Neural progenitor cell (in vitro differentiated cells): ENCODE measurements at places on chromosomes 7 and 10.

- DNase-seq, result no peak
Observed at GRCh38 chr10:131703541-131703940, 197.3 kb upstream of the PPP2R2D start.

DNA sequence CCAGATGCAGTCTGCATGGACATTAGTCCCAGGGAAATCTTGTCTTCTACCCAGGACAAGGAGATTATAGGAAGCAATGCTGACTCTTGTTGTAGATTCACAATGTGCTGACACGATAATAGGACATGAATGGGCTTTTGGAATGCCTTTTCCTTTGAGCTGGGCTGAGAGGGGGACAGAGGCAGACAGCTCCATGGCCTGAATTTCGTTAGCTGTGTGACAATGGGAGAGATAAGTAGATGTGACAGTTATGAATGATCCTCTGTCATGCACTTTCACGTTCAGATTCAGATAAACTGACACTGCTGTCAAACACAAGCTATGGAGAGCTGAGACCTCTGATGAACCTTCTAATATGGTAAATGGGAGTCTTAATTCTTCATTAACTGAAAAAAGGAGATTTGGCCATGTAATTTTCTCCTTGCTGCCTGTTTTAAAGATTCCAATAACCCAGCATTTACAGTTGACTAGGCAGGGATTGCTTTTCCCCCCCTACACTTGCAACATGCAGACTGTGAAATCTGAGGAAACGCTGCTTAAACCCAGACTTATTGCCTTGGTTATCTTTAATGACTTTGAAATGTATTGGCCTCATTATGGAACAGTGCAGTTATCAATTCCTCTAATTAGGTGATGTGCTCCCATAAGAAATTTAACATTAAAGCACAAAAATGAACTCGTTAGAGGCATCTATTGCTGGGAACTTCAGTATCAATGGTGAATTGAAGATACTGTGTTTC is 669.3 kb downstream of the AUTS2 start:
- peak; percentile 77 for DNase-seq

DNA sequence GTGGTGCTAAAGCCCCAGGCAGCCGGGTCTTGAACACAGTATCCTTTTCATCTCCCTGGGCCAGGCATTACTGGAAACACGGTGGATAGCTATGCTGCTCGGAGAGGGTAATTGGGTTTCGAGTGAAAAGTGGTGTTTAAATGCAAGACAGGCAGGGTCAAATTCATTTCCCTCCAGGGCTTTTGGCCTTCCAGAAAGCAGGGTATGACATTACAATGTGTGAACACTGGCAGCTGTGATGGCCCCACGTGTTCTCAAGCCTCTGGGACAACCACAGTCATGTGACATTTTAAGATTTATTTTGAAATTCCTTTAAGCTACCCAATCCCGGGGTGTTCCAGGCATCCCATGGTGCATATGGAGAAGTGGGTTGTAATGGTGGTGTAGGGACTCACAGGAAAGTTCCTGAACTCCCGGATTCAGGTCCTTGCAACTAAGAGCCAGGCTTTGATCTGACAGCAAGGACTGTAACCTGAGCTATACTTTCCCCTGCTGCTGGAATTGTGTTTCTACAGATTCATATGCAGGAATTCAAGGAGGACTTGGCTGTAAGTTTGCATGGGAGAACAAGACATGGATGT is 46.8 kb downstream of the INSYN2A start:
- DNase-seq, result no peak

GRCh38 chr7:29815181-29816105 is 9.1 kb downstream of the WIPF3 start:
- no peak for DNase-seq

- DNase-seq, result no peak
Observed at GRCh38 chr10:16787361-16787791, 29.8 kb downstream of the RSU1 start.

GRCh38 chr10:934746-935406 is 3.4 kb upstream of the LARP4B start:
- DNase-seq, result no peak

GRCh38 chr10:124459395-124459794 is 2.2 kb upstream of the LHPP start:
- DNase-seq, result no peak

GRCh38 chr7:30989008-30989823 is 25.5 kb downstream of the GHRHR start:
- DNase-seq, result no peak

DNA sequence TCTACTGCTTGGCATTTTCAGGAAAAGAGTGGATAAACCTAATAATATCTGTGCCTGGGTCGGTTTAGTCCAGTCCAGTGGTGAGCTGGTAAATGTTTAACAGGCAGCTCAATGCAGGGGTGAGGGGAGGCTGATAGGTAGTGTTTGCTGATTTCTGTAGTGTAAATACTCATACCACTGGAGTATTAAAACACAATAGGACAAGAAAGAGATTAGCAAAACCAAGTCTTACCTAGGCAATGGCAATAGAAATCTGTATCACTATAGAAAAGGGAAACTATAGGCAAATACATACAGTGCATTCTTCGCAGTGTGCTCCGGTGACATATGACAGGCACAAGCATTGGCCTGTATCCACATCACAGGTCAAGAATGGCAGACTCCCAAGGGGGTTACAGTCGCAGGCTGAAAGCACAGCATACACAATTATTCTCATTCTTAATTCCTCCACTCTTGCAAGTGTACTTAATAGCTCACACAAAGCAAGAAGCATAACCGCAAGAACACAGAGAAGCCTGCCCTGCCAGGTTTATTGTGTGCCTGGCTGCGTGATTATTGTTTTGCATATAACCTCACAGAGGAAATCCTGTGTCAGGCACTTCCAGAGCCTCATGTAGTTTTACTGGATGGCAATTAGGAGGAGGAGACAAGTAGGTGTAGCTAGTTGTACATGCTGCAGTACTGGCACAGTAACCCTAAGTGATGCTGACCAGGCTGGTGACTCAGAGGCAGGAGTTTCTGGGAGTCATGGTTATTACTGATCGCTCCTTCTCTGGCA is 35.0 kb downstream of the LAMB4 start:
- DNase-seq, result no peak

- DNase-seq, result no peak
Observed at GRCh38 chr7:156975620-156976019, 26.1 kb downstream of the NOM1 start.

- DNase-seq, result no peak
Observed at GRCh38 chr10:62025901-62026879, 124.7 kb downstream of the ARID5B start.

DNA sequence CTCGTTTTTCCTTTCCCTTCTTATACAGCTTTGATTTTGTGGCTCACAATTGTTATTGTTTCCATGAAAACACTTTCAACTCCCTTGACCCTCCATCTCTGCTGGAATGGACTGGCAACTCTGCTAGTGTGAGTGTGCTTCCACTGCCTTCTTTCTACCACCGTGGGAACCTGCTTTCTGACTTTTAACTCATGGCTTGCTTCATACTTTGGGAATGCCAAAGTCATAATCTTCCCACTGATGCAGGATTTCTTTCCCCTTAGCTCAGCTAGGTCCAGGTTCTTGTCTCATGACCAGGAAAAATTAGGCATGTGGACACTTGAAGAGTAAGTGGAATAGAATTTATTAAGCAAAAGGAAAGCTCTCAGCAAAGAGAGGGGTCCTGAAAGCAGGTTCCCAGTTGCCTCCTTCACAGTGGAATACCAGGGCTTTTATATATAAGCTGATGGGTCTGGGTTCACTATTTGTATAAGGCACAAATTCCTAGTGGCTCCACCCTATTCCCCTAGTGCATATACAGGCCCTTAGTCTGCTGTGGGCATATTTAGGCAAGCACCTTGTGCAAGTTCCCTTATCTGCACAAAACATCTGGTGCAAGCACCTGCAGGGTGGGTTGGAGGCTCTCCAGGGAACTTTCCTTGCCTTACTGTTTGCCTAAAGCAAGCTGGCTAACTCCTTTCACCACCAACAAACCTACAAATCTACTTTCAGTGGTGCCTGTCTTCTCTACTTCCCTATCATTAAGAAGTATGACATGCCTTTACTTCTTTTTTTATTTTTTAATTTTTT is 119.5 kb downstream of the CFAP58 start:
- DNase-seq, result no peak

GRCh38 chr10:34736976-34737771 is 77.9 kb downstream of the PARD3 start:
- DNase-seq, result peak; percentile 55

DNA sequence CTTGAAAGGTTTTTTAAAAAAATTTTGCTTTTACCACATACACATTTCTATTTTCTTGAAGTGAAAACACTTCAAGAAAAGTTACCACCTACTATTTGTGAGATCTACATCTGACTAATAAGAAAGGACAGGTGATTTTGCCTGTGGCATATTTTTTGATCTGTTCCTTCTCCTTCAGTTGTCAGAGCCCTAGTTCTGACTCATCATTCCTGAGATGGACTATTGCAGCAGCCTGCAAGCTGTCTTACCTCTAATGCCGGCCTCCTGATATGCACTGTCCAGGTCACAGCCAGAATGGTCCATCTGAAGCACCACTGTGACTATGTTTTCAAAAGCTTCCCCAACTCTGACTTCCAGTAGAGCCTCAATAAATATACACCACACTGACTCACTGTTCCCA is 28.2 kb upstream of the ANK3 start:
- DNase-seq, result no peak

GRCh38 chr7:83614112-83614511 is 34.8 kb downstream of the SEMA3E start:
- DNase-seq, result no peak

GRCh38 chr7:44184206-44184872 is 4.9 kb downstream of the GCK start:
- peak; percentile 19 for DNase-seq

GRCh38 chr10:50508315-50509051 is 115.3 kb downstream of the SGMS1 start:
- DNase-seq, result no peak

DNA sequence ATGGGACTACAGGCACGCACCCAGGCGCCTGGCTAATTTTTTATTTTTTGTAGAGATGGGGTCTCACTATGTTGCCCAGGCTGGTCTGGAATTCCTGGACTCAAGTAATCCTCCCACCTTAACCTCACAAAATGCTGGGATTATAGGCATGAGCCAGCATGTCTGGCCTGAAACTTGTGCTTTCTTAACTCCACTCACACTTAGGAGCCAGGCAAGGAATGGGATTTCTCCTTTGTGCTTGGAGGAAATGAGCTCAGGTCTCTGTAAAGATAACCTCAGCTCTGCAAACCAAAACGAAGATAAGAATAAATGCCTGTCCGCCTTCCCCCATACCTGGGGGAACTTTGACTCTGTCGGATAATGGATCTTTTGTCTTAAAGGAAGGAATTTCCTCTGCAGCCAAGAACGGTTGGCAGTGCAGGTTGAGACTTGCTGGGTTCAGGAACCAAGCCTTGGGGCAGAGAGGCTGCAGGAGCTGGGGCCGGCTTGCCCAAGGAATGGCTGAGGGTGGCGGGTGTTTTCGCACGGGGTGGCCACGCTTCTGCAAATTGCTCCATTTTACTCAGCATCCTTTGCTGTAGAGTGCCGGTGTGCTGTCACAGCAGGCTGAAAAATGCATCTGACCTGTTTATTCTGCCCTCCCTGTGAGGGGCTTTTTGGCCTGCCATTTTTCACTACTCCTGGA is 174.2 kb downstream of the KIAA1217 start:
- DNase-seq, result no peak

GRCh38 chr7:95046494-95047240 is 139.3 kb downstream of the PPP1R9A start:
- DNase-seq, result peak; percentile 61

DNA sequence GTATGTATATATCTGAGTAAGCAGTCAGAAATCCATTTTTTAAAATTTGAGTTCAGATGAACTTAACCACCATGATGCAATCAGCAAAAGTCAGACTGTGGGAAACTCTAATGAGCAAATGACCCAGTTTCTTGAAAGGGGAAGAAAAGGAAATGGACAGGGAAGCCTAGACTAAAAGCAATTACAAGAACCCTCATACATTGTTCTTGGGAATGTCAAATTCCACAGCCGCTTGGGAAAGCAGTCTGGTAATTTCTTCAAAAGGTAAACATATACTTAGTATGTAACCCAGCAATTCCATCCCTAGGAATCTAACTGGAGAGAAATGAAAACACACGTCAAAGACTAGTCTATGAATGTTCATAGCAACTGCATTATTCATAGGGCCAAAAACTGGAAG is 16.4 kb upstream of the FOXK1 start:
- DNase-seq, result no peak

DNA sequence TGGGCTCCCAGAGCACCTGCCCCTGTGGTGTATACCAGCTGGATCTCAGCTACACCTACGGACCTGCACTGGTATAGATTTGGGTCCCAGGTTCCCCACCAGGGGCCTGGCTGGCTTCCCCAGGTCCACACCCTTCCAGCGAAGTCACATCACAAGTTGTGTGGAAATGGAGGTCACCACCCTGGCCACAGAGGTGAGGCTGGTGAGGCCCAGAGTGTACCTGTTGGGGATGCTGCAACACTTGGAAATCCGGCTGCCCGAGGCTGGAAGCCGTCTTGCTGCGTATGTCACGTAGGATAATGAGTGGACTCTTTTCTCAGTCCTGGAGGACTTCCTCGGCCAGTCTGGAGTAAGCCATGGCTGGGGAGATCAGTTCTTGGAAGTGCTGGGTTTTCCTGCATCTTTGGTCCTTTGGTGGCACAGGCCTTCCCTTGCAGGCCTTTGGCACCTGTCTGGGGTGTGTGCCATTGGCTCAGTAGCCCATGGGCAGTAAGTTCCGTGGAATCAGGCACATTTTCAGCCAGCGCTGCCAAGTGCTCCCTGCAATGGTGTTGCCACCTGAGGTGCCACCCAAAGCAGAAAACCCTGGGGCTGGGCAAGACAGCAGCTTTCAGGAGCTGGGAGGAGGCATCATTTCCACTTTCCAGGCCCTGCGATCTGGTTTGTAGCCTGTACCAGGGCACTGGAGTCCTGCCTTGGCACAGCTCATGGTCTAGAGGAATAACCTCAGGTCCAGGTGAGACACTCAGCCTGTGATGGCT is 97.9 kb downstream of the LHPP start:
- DNase-seq, result no peak

DNA sequence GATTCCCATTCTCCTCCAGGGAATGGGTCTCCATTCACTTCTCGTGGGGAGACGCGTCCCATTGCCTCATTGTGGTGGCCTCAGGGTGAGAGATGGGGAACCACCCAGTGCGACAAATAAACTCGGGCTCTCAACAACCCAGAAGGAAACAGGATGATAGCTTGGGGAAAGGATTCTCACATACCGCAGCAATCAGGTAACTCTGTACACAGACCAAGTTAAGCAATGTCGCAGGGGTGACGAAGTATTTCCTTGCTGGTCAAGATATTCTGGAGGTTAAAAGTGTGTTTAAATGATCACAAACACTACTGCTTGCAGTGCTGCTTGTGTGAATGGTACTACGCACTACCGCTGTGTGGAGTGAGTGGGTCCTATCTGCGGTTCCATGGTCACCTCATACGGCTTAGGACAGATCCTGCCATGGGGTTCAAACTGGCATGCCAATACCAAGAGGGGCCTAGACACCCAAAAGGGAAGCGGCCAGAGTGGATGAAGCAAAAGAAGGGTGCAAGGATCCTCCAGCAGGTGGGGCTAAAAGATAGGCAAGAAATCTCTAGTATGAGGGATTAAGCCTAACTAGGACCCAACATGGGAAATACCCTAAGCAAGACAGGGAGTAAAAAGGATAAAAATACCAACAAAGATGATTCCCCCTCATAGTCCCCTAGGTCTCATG is 143.8 kb upstream of the TMEM106B start:
- peak; percentile 77 for DNase-seq

GRCh38 chr7:15323550-15323949 is 238.3 kb downstream of the AGMO start:
- DNase-seq, result no peak
